ENCODE measurements at places on chromosomes 7 and 10. TPM values are rescaled to one million over a fixed set of nuclear protein-coding genes. Genes with fewer than 3 reads are reported as not detected.

The PRLHR gene
- not detected for total RNA-seq

The RAMP3 gene
- 47.2 TPM for total RNA-seq

The FGFBP3 gene
- total RNA-seq, result 2.9 TPM

The MSMB gene
- total RNA-seq, result not detected

The SFRP4 gene
- 1.9 TPM for total RNA-seq

The GFRA1 gene
- total RNA-seq, result 4.1 TPM

The TFR2 gene
- total RNA-seq, result 2.2 TPM

The LOXL4 gene
- total RNA-seq, result 3.0 TPM

The CRTAC1 gene
- 11.9 TPM for total RNA-seq

The ODAD2 gene
- 0.86 TPM for total RNA-seq

The ZNF365 gene
- 0.21 TPM for total RNA-seq

The EVX1 gene
- 5.6 TPM for total RNA-seq

The GSTO2 gene
- total RNA-seq, result 47.0 TPM

The WDFY4 gene
- total RNA-seq, result 7.0 TPM

The SPAM1 gene
- total RNA-seq, result not detected

The ARHGEF5 gene
- total RNA-seq, result 27.3 TPM

The HTR5A gene
- not detected for total RNA-seq

The SPDYE2 gene
- total RNA-seq, result 0.52 TPM

The EBLN1 gene
- total RNA-seq, result not detected

The SPOCK2 gene
- 7.4 TPM for total RNA-seq

The EFCAB10 gene
- total RNA-seq, result not detected

The ING3 gene
- 21.7 TPM for total RNA-seq

The SBDS gene
- 123 TPM for total RNA-seq

The WEE2 gene
- total RNA-seq, result not detected

The CRHR2 gene
- 0.34 TPM for total RNA-seq

The MMP21 gene
- total RNA-seq, result not detected

The NRF1 gene
- 32.4 TPM for total RNA-seq

The GPR37 gene
- total RNA-seq, result 1.6 TPM

The CNNM1 gene
- total RNA-seq, result 1.1 TPM

The FAM25C gene
- total RNA-seq, result not detected

The UBE2H gene
- total RNA-seq, result 69.7 TPM

The SEMA4G gene
- total RNA-seq, result 5.0 TPM

The GRID2IP gene
- 2.6 TPM for total RNA-seq

The PLEKHS1 gene
- total RNA-seq, result 25.7 TPM

The PAX4 gene
- not detected for total RNA-seq

The CYTH3 gene
- 14.9 TPM for total RNA-seq

The AKR1C4 gene
- not detected for total RNA-seq

The CXCL12 gene
- total RNA-seq, result 73.1 TPM

The PIK3CG gene
- total RNA-seq, result 5.3 TPM

The SPDYE11 gene
- total RNA-seq, result not detected

The HTRA1 gene
- total RNA-seq, result 55.2 TPM

The LZTS2 gene
- total RNA-seq, result 63.6 TPM

The CCDC3 gene
- total RNA-seq, result 32.4 TPM

The CALML5 gene
- total RNA-seq, result not detected
